ENCODE measurements at places on chromosomes 7 and 10.

DNA sequence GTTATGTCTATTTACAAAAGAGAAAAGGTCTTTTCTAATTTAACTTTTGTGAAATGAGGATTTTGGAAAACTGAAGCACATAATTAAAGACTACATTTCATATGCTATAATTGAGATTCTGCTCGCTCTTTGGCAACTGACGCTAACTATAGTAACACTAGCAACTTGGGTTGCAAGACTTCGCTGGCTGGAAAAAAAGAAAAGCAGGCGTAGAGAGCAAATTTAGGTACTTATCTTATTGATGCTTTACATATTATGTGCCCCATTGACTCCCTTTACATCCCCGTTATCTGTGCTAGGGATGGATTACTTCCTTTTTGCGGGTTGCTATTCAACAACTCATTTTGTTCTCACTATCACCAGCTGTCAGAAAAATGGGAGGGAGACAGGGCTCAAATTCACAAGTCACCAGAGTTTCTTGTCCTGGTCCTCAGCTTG, 10.5 kb downstream of the SEMA3C start:
- no peak for DNase-seq

GRCh38 chr10:43045631-43046287, 31.1 kb upstream of the RET start:
- no peak for DNase-seq

DNA sequence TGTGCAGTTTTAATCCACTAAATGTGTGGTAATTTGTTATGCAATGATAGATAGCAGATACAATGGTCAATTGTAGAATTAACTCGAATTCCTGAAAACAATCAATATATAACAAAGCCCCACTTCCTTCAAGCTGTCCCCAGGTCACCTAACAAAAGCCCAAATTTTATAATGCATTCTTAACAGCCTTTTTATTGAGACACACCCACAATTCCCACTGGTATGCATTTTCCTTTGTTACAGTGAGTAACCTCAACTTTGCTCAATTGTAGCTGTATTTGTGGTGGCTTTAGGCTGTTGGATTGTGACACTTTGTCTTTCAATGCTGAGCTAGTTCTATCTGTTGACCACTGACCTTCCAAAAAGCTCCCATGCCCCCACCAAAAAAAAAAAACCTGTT, 279.8 kb upstream of the CACNA2D1 start:
- no peak for DNase-seq

DNA sequence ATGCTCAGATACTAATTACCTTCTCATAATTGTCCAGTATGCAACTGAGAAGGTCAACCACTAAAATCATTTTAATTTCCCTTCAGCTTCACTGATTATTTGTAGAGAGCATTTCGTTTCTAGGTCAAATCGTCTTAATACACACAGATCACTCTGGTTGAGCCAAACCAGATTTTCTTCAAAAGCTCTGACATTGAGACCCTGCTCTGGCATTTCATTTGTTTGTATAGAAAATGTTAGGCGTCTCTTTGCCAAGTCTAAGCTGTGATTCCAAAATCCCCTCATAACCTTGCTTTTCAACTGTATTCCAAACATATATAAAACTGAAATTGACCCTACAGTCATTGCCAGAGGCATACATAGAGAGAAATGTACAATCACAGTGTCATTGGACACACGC, 520.0 kb downstream of the CNTNAP2 start:
- no peak for DNase-seq

- no peak for DNase-seq
Measured at GRCh38 chr7:149102666-149103065, 12.1 kb upstream of the ZNF786 start.

- peak; percentile 79 for DNase-seq
Measured at GRCh38 chr10:71725998-71726579, 6.5 kb upstream of the C10orf105 start.

DNA sequence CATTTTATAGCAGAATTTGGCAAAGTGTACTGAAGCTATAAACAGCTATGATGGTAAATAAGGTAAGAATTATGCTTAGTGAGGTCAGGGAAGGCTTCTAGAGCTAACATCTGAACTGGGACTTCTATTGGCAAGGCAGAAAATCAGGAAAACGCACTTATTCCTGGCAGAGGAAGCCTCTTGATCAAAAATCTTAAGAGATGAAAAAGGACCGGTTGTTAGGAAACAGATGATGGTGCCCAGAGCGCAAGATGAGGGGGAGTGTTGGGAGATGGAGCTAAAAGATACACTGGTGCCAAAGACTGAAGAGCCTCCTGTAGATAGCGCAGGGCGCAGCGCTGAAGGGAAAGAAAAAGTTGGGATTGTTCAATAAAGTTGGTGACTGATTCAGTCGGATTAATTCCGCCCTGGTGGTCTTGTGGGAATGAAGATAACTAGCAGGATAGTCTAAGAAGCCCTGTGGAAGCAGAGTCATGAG, 550 bp upstream of the CALU start:
- DNase-seq = peak; percentile 14

DNA sequence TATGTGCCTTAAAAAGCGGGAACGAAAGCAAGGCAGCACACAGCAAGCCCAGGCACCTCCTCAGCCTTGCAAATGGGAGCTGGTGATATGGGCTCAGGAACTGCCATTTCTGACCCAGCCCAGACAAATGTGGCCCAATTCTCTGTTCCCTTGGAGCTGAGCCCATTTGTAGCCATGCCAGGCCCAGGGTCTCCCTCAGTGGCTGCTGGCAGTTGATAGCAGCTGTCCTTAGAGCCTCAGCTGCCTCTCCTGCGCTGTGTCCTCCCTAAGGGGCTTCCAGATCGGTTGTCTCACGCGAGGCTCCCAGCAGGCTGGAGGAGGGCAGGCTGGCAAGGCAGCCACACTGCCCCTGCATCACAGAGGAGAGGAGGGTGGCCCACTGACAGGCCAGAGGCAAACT, 275.8 kb downstream of the KCNMA1 start:
- DNase-seq = no peak

DNA sequence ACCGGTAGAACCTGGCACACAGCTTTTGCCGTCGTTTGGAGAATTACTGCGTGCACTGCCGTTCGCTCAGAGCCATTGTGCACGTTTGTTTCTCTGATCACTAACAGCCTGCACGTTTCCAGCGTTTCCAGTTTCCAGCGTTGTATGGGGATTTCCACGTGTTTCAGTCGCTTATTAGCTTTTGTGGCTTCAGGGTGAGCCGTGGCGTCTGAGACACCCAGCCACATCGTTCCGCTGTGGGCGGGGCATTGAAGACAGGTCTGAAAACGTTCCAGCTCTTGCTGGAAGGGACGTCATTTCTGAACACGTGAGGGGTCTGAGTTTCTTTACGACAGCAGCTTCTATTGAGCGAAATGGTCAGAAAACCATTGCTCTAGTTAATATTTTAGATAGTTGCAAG, 164.8 kb downstream of the DNAJB6 start:
- DNase-seq = no peak

DNA sequence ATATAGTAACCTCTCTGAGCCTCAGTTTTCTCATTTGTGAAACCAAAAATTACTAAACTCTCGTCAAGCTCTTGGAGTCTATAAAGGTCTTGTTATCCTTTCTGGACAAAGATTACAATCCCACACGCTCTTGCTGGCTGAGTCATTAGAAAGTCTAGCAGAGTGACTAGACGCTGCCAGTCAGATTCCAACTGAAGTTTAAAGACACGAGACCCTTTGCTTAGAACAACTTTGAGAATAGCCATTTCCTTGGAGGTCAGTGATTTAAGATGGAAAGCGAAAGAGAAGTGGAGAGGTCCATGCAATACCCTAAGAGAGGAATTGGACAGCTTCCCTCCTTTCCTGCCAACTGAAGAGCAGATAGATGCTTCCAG, 119.5 kb downstream of the APBB1IP start:
- DNase-seq = no peak

GRCh38 chr10:22676435-22676834, 37.9 kb downstream of the PIP4K2A start:
- DNase-seq = no peak

DNA sequence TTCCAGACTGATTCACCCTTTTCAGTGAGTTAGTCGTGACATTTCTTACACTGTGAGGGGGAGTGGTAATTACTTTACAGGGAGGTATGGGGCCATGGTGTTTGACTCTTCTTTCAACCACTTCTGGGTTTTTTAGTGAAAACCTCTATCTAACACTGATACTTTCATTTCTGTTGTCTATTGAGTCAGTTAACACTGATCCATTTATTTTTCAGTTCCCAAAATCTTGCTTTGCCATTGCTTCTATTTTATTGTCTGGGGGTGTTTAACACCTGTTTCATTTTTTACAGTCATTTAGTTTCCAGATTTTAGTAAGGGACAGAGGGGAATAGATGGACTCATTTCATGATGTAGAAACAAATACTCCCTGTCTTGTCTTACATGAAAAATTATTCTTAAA, 61.5 kb downstream of the HELLS start:
- no peak for DNase-seq

- no peak for DNase-seq
Measured at GRCh38 chr7:82760074-82760473, 316.5 kb upstream of the CACNA2D1 start.

DNA sequence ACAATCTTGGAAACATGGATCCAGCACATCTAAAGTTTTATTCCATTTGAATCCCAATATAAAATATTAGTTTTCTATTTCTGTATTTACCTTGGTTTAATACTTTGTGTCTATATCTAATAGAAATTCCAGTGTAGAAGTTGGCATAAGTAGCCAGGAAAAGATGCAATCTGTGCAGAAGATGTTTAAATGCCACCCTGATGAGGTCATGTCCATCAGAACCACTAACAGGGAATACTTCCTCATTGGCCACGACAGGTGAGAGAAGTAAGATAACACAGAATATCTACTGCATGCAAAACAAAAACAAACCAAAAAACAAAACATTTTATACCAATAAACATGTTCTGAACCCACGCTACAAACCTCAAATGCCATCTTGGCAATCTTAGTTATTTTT, 15.7 kb downstream of the PLEKHS1 start:
- no peak for DNase-seq

GRCh38 chr7:110007320-110008063, 1083.4 kb upstream of the LRRN3 start:
- DNase-seq = no peak

- no peak for DNase-seq
Measured at GRCh38 chr10:35079265-35079664, 10.9 kb downstream of the CUL2 start.

GRCh38 chr7:21544303-21544656, 1.4 kb downstream of the DNAH11 start:
- no peak for DNase-seq

DNA sequence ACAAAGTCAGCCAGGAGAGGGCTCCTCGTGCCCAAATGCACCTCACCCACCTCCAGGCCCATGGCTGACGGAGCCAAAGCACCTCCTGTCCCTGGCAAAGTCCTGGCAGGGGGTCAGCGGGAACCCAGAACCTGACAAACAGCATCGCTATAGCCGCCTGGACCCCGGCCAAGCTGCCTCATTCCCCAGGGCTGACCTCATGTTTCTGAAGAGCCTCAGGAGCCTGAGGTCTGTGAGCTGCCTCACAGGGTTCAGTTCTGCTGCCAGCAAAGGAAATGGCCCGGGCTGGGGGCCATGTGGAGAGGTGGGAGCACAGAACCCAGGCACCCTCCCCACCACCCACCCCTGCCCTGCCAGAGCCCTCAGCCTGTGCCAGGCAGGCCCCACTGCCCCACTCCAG, 4.2 kb upstream of the NANOS1 start:
- no peak for DNase-seq

DNA sequence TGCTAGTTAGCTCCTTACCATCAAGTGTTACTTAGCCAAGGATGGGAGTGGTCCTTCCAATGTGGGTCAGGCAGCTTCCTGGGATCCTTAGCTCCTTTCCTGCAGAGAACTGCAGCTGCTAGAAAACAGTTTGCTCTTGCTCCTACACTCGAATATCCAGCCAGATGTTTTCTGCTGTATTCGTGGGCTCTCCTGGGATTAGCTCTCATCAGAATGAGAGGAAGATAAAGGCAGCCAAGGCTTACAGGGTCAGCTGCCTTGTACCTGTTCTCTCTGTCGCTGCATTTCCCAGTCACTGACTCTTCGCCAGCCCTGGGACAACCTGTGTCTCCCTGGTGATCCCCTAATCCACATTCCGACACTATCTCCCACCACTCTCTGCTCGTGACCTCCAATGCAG, 29.0 kb downstream of the NEUROD6 start:
- DNase-seq = no peak

DNA sequence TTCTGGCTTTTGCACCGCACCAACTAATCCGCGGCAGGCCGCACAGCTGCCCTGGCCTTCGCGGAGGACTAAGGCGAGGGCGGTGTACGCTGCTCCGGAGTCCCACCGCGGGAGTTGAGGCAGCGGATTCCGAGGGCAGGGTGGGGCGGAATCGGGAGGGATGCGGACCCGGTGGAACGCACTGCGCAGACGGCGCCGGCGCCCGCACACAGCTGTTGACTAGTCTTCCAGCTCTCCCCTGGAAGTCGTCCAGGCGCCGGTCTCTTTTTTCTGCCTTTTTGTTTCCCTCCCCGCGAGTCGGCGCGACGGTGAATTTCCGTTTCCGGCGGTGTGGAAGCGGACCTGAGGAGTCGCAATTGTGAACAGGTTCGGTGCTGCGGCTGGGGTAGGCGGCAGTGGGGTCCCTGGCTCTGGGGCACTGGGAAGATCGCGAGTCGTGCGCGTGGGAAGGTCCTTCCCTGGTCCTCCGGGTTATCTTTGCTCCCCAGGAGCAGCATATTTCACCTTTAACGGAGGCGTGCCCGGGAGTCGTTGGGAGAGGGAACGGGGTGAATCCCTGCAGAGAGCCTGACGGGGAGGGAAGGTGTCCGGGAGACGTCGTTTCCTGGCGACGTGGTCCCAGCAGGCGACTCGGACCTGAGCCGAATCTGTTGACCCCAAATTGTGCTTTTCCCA, at the start of gene ASAH2B:
ASAH2B (plus strand) TSS at position 319 of the 675 bp plus-strand sequence. CDS start 5,195 bp downstream, outside the sequence.
- peak; percentile 68 for DNase-seq

GRCh38 chr10:121823993-121824463, 103.8 kb downstream of the ATE1 start:
- DNase-seq = no peak

DNA sequence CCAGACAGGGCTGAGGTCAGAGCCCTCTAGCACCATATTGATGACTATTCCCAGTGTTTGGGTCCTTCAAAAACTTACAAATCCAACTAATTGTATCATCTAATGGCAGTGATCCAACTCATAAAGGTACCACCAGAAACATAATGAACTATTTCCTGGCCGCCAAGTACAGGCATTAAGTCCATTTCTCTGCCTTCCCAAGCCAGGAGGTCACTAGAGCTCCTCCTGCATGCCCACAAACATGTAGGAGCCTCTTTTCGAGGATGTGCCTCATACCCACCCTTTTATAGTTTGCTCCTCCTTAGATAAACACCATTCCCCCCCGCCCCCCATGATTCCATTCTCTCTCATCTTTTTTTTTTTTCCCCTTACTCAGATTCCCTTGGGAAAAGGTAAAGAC, 91.3 kb downstream of the CHN2 start:
- DNase-seq = no peak
